ENCODE measurements at places on chromosomes 4 and X. TPM values are rescaled to one million over a fixed set of nuclear protein-coding genes. Genes with fewer than 3 reads are reported as not detected.
A peak's percentile ranks its signal among the peaks of the same experiment; 100 is the strongest.

Gene CABS1
- total RNA-seq = not detected

- no peak for DNase-seq
- H3K4me3 ChIP-seq = no peak overlapping the region
- no peaks in the 10 kb centered on the region for H3K36me3 ChIP-seq
- H3K27ac ChIP-seq = no peak overlapping the region
- H3K4me1 ChIP-seq = no peaks in the 10 kb centered on the region
These were observed 20.6 kb downstream of the FAM47E start for GRCh38 chr4:76272073-76272472.

Gene H2BW1
- total RNA-seq = not detected

DNA sequence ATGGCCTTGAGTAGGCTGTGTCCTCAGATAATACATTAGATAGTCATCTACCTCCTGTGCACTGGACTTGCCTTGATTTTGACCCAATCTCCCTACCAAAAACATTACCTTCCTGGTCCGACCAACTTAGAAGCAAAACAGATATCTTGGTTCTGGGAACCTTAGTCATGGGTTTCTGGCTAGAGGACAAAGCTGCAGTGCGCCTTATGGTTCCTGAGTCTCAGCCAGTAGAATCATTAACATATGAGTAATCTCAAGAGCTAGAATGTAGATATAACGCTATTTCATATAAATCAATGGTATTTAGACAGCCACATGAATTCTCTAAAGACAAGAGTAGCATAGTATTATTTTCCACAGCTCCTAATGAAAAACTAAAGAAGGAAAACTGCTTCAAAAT, 83.1 kb downstream of the GRIA3 start:
- H3K4me3 ChIP-seq = no peak overlapping the region
- no peak for DNase-seq
- no peaks in the 10 kb centered on the region for H3K27me3 ChIP-seq
- H3K4me1 ChIP-seq = no peaks in the 10 kb centered on the region

Gene SMIM43
- not detected for total RNA-seq

DNA sequence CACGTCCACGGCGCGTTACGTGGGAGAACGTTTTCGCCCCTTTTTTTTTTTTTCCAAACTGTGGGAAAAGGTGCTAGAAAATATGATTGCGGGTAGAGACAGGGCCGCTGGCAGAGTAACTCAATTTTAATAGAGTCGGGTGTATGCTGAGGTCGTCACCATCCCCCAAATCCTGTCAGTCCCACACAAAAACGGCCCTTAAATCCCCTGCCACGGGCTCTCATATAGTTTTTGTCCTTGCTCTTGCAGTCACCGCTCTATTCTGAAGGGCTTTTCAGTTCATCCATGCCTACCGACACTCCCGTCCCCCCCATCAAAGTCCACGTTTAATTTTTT, 796 bp upstream of the MED14 start:
- peak overlapping the region; percentile 89 for H3K4me3 ChIP-seq
- peaks cover 9% of the 10 kb centered on the region for H3K36me3 ChIP-seq

Gene USP17L15
- total RNA-seq = not detected

DNA sequence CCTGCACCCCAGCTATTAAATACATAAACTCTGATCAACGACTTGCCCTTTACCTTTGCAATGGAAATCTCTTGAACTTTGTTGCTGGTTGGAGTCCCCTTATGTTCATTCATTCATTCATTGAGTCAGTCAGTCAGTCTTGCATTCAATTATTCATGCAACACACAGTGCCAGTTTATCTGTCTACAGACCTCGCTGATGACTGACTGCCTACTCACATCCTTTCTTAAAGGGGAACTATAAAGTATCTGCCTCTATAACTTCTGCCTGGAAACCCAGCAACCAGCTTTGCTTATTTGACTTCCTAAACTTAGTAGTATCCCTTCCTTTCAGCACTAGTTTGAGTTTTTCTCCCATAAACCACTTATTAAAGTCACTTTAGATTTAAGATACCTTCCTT, 620.8 kb upstream of the ADGRL3 start:
- H3K27me3 ChIP-seq = no peaks in the 10 kb centered on the region
- H3K4me3 ChIP-seq = no peak overlapping the region
- no peak for DNase-seq
- no peaks in the 10 kb centered on the region for H3K4me1 ChIP-seq
- H3K36me3 ChIP-seq = no peaks in the 10 kb centered on the region

Gene LUZP4
- not detected for total RNA-seq

DNA sequence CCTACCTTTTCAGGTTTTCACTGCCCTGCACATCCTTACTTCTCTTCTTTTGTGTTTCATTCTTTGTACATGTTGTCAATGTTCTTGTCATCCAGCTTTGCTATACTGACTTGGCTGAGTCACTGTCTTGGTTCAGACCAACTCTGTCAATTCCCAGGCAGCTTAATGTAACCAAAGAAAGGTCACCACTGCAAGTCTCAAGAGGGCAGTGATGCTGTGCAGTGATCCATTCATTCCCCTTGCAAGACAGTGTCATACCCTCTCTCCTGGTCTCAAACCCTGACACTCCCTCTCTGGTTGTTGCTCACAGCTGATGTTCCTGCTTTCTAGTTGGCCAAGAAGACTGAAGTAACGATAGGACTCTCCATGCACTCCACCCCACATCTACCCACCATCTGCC, 17.5 kb downstream of the RAB39B start:
- H3K27me3 ChIP-seq = no peaks in the 10 kb centered on the region
- H3K4me1 ChIP-seq = no peaks in the 10 kb centered on the region
- no peak for DNase-seq
- no peak overlapping the region for H3K4me3 ChIP-seq
- H3K27ac ChIP-seq = no peak overlapping the region
